ENCODE measurements at places on chromosomes 4 and X.

GRCh38 chr4:68466185-68466584, 18.9 kb downstream of the TMPRSS11E start:
- DNase-seq, result no peak

DNA sequence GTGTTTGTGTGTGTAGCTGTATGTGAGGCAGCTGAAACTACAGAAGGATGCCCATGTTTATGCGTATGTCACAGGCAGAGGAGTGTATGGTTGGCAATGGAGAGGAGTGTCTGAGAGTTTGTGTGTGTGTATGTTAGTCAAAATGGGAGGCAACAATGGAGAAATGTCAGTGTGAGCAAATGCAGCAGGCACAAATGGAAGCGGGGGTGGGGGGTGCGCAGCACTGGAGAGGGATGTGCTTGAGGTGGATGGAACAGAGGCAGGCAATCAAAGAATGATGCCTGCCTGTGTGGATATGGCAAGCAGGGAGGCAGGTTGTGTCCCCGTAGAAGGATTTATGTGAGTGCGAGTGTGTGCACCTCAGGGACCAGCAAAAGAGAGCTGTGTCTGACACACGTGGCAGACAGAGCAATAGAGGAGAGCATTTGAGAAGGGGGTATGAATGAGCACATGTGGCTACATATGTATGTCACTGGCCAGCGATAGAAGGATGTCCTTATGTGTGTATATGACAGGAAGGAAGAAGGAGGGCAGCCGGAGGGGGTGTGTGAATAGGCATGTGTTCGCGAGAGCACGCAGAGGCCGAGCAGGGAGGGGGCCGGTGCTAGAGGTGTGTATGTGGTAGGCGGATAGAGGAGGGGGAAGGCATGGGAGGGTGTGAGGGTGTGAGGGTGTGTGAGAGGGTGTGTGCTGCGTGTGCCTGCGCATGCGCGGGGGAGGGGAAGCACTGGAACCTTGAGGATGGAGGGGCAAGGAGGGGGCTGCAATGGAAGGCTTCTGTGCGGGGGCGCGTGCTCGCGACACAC, 1.1 kb downstream of the PJA1 start:
- peak; percentile 1 for DNase-seq

GRCh38 chrX:110692866-110693265, 102.8 kb downstream of the CHRDL1 start:
- no peak for DNase-seq

- DNase-seq, result peak; percentile 40
Observed at GRCh38 chrX:40109288-40110008, 11.7 kb upstream of the BCOR start.

- no peak for DNase-seq
Observed at GRCh38 chr4:67198727-67199126, 346.6 kb downstream of the CENPC start.

GRCh38 chr4:106594291-106594952, 225.8 kb upstream of the GIMD1 start:
- DNase-seq, result no peak

- DNase-seq, result no peak
Observed at GRCh38 chrX:78333521-78333920, 6.1 kb upstream of the CYSLTR1 start.

GRCh38 chr4:38106886-38107514, 146.8 kb downstream of the PTTG2 start:
- DNase-seq, result no peak

DNA sequence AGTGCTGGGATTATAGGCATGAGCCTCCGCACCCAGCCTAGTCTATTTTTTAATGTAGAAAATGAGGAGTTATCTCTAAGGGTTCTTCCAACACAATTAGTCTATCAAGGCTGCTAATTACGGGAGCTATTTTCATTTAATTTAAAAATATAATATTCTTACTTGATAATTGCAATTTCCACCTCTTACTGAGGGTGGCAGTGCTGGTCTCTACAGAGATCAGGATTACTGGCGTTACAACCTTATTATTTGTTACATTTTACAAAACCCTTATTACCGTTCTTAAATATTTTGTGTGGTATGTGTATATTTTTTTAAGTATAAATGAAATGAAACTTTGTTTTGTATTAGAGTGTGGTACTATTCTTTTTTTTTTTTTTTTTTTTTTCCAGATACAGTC, 17.6 kb upstream of the GK start:
- DNase-seq, result no peak

- DNase-seq, result no peak
Observed at GRCh38 chr4:110163327-110164069, 34.9 kb downstream of the ELOVL6 start.

GRCh38 chr4:110610940-110611831, 11.7 kb downstream of the PITX2 start:
- no peak for DNase-seq

GRCh38 chr4:26529479-26529878, 39.2 kb upstream of the CCKAR start:
- no peak for DNase-seq

GRCh38 chr4:156388826-156389225, 435.2 kb upstream of the CTSO start:
- no peak for DNase-seq

DNA sequence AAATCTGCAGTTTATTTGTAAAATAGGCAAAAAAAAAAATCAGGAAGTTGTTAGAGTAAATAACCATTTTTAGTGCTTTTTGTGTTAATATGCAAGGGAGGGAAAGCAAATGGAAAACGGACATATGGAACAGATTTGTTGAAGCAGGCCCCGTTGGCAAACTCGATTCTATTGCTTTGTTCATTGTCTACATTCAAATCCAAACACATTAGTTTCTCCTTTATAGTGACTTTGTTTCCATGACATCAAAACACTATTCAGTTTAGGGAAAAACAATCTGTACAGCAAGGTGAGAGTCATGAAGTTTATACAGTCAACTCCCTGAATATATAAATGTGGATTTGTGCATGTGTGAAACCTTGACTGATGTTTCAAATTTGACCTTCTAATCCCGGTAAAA, 142.2 kb downstream of the FAM47A start:
- DNase-seq, result no peak

GRCh38 chrX:132692066-132692465, 203.2 kb upstream of the MBNL3 start:
- peak; percentile 80 for DNase-seq
